ENCODE measurements at places on chromosomes 3 and 15.

GRCh38 chr15:101288905-101289513, 6.0 kb downstream of the SNRPA1 start:
- DNase-seq, result no peak

GRCh38 chr15:99099661-99100060, 5.2 kb upstream of the SYNM start:
- DNase-seq, result no peak

GRCh38 chr15:80693682-80694610, 1.2 kb upstream of the ABHD17C start:
- DNase-seq, result no peak

DNA sequence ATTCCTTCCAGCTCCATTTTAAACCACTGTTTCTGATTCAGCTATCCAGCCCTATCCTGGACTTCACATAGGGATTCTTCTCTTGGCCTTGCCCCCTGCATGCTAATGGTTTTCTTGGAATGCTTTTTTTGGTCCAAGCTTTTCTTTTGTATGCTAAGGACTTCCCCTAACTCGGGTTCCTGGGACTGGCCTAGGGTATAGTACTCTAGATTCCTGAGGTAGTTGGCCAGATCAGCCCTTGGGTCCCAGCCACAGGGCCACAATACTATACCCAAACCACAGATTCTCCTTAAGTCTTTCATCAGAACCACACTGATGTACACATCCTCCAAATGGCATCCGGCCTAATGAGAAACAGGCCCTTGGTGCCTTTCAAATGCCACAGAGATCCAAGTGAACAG, 2.8 kb downstream of the FYCO1 start:
- DNase-seq, result no peak

DNA sequence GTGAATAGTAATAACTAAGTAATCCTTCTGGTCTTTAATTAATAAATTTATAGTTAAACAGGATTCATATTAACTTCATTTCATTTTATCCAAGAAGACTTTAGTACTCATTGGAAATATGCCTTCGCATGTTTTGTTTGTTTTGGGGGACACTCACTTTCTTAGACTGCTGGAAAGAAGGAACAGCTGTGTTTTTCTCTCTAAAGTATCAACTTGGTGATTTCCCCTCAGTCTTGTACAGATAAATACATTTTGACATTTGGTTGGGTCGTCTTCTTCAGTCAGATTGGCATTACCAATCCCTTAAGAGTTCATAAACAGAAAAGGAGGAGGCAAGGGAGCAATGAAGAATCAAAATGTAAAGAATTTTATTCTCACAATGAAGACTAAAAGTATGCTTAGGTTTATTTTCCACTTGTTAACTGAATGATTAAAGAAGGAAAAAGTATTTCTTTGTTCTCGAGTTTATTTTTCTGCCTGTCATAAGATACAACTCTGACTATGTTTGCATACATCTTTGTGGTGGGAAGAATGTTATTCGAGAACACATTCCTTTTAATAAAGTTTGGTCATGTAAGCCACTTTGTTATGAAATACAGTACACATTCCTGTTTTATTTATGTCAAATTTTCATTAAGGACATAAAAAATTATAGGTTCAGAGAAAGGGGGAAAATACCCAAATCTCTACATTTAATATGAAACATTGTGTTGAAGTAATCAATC, 140.2 kb downstream of the GMNC start:
- no peak for DNase-seq

- DNase-seq, result no peak
Measured at GRCh38 chr3:194176274-194176991, 40.5 kb downstream of the HES1 start.

DNA sequence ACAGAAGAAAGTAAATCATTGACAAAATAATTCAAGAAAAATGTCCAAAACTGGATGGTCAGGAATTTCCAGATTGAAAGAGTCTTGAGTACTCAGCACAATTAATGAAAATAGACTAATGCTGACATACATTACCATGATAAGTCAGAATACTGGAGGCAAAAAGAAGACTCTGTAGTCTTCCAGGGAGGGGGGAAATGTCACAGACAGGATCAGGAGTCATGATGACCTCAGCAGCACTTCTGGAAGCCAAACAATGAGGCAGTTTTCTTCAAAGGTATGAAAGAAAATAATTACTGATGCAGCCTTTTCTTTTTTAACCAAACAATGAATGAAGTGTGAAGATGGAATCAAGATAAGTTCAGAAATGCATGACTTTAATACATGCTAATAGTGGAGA, 30.1 kb upstream of the SLC22A13 start:
- DNase-seq, result no peak

DNA sequence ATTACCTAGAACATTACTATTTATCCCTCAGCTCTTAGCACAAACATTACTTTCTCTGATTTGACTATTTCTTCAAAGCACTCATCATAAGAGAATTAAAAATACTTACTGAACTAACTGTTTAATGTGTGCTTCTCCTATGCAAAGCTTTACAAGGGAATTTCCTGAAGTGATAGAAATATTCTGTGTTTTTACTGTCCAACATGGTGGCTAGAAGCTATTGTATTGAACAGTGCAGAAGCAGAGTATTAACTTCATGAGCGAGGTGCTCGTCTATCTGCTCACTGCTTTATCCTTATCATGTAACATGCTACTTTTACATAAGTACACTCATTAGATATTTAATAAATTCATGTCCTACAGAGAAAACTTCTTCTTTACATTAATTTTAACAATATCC, 239.1 kb downstream of the ISL2 start:
- no peak for DNase-seq

DNA sequence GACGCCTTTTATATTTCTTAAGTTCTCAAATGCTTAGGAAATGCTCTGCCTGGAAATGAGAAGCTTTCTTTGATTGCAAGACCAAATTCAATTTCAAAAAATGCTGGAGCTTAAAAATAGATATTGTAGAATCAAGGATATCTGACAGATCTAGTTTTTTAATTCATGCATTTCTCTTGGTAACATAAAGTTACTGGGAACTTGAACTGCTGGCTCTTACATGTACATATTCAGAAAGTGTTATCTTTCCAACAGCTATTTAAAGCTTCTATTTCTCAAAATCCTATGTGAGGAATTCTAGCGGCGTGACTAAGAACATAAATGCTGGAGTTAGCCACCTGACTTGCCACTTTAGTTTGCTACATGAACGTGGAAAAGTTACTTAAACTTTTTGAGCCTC, 109.3 kb downstream of the C3orf38 start:
- DNase-seq, result no peak

DNA sequence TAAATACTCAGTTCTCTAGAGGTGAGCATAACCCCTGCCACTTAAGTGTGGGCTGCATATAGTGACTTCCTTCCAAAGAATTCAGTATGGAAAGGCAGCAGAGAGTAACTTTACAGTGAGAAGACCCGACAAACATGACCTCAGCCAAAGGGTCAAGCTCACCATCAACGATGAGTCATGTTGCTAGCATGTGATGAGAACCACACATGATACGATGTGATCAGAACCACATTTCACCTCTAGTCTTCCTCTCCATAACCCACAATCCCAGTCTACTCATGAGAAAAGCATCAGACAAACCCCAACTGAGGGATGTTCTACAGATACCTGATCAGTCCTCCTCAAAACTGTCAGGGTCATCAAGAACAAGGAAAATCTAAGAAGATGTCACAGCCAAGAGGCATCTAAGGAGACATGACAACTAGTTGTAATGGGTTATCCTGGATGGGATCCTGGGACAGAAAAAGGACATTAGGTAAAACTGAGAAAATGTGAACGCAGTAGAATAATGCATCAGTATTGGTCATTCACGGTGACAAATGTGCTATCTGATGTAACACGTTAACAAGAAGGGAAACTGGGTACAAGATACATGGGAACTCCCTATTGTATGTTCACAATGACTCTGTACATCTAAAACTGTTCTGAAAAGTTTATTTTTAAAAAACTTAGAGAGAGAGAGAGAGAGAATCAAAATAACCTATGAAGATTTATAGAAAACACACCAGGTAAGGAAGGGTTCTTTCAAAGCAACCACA, 28.3 kb downstream of the SEC61A1 start:
- DNase-seq, result no peak

GRCh38 chr15:40146037-40146436, 14.8 kb upstream of the BUB1B start:
- DNase-seq, result no peak

GRCh38 chr15:78968539-78969271, 23.9 kb upstream of the CTSH start:
- DNase-seq, result no peak

GRCh38 chr3:161672478-161672877, 175.9 kb downstream of the OTOL1 start:
- DNase-seq, result no peak

DNA sequence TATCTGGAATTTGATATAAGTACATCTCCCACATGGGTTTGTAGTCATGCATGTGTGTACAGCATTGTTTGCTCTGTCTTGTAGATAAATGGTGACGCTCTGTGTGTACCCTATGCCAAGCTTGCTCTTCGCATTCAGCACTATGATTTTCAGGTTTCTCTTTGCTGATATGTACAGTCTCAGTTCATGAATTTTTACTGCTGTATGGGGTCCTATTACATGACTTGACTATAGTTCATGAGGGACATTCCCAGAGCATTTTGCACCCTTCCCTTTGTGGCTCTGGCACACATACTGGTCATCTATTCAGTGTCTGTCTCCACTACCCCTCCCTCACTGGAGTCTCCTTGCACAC, 132.7 kb downstream of the EEFSEC start:
- no peak for DNase-seq
